ENCODE measurements at places on chromosomes 3 and 15.

GRCh38 chr3:27357665-27358258, 11.4 kb downstream of the NEK10 start:
- peak; percentile 59 for DNase-seq

DNA sequence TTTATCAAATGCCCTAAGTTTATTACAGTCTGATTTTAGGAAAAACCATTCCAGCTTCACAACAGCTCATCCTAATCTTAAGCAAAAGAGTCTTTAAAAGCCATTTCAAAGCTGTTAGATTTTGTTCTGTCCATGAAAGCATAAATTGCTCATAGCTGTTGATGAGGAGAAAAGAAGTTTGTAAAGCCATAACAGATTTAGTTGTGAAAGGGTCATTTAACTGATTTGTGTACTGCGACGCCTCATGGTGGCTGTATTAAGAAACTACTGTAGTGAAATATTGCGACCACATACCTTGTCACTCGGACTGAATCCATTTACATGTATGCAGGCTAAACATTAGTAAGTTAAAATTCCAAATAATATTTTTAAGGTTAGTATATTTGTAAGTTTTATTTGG, 20.9 kb downstream of the BBX start:
- DNase-seq: peak; percentile 9

DNA sequence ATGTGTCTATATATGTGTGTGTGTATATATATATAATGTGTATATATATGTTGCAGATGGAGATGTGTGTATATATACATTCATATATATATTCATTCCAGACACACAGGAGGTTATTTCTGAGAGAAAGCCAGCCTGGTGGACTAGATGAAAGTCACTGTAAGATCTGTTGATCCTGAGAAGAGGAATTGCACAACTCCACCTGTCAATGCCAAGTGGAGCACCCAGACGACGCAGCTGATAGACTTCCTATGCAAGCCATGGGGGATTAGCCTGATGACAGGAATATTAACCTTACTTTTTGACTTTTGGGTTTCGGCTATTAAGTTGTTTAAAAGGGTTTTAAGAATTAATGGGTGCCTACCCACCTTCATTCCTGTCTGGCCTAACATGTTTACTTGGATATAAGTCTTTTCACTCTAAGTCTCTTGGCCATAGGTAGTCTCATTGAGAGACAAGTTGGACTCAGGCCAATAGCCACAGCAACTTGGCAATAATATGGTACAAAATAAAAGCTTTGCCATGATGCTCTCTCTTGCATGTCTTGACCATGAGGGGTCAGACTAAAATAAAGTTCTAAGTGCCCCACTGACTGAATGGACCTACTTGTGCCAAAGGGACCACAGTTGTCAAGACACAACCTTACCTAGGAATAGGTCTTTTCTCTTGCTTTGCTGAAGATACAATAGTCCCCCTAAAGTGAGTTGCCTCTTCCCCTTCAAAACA, 35.9 kb upstream of the GOLGA6L2 start:
- DNase-seq: no peak

- DNase-seq: no peak
Observed at GRCh38 chr3:162546910-162547309, 1050.3 kb downstream of the OTOL1 start.

- DNase-seq: no peak
Observed at GRCh38 chr3:153158961-153159735, 2.9 kb upstream of the RAP2B start.

DNA sequence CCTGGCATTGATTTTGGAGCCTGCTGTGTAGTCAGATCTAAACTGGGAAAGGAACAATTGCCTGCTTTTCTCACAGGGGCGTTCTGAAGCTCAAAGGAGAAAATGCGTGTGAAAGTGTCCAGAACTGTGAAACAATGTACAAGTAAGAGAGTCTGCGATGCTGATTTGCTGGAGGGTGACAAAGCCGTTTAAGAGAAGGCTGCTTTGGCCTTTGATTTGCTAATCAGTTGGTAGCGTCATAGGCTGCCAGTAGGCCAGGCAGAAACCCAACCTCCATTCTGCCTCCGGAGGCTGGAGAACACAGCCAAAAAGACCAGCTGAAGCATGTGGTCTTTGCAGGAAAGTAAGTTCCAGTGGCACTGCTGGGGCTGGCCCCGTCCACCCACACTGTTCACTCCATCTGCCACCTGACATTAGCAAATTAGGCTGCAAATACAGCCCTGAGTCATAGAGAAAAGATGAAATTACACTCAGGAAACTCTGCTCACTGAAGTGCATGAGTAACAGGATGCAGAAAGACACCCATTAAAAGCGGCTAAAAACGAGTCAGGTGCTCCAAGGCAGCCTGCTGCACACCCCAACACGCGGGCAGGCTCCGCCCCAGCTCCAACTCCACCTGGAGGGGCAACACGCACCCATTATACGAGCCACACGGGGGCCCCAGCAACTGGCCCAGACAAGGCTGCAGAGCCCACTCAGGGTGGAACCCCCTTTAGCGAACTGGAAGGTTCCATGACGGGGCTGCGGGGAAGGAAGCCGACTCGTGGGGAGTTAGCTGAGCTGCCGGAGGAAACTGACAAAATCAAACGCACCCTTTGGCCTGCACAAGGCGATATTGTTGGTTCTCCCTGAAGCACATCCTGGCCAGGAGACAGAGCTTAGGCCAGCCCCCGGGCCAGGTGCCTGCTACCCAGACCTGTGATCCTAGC, 31.6 kb downstream of the ZDHHC19 start:
- DNase-seq: peak; percentile 94

DNA sequence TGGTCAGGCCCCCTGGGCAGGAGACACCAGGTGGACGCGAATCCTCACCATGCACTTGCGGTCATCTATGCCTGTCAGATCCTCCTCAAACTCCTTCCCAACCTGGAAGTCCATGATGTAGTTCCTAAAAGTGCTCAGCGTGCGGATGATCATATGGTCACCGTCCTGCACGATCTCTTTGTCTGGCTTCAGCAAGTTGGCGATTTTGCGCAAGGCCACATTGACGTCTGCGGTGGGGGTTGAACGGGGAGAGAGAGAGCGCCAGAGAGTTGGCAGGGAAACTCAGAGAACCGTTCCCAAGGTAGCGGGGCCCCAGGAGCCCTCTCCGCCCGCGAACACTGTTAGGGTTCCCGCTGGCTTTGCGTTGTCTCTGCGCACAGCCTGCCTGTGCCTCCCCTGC, 809 bp downstream of the RBP1 start:
- peak; percentile 38 for DNase-seq

GRCh38 chr15:97694456-97694855, 266.0 kb upstream of the ARRDC4 start:
- no peak for DNase-seq

DNA sequence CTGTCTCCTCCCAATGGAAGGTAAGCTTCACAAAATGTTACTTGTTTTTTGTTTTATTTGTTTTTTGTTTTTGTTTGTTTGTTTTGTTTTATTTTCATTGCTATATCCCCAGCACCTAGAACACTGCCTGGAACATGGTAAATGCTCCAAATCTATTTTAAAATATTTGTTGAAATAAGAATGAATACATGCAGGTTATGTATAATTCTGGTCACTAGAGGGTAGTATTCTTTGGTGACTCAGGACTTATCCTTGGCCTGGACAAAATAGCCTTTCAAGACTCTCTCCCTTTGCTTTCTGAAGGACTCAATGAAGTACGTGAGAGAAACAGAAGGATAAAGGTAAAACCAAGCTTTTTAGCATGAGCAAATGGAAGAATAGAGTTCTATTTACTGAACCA, 46.9 kb upstream of the PPP2R3A start:
- no peak for DNase-seq

GRCh38 chr3:166453478-166453877, 616.3 kb upstream of the BCHE start:
- DNase-seq: no peak

- DNase-seq: no peak
Observed at GRCh38 chr15:60054472-60054871, 50.4 kb downstream of the FOXB1 start.

DNA sequence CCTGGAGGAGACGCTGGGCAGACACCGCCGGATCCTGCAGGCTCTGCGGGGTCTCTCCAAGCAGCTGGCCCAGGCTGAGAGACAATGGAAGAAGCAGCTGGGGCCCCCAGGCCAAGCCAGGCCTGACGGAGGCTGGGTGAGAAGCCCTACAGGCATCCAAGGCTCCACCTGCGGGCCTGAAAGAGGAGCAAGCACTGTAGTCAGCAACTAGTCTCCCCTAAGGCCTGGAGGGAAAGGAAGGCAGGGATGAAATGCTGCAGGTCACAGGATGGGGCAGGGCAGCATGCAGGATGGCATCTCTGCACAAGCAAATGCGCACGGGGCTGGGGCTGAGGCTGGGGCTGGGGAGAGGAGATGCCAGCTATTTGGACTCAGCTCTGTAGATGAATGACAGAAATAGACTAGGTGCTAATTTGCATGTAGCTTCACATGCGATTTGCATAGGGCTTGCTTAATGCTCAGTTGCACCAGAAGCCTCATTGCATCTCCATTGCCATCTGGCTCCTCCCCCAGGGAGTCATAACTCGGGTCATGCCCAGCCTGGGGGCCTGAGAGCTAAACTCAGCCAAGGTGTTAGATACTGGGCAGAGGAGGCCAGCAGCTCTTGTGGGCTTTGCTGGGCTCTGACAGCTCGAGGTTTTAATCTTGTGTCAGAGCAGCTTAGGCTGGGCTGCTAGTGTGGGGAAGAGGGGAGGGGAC, 5.2 kb upstream of the CPLX3 start:
- DNase-seq: peak; percentile 66

- no peak for DNase-seq
Observed at GRCh38 chr15:70382762-70383458, 285.2 kb upstream of the TLE3 start.

DNA sequence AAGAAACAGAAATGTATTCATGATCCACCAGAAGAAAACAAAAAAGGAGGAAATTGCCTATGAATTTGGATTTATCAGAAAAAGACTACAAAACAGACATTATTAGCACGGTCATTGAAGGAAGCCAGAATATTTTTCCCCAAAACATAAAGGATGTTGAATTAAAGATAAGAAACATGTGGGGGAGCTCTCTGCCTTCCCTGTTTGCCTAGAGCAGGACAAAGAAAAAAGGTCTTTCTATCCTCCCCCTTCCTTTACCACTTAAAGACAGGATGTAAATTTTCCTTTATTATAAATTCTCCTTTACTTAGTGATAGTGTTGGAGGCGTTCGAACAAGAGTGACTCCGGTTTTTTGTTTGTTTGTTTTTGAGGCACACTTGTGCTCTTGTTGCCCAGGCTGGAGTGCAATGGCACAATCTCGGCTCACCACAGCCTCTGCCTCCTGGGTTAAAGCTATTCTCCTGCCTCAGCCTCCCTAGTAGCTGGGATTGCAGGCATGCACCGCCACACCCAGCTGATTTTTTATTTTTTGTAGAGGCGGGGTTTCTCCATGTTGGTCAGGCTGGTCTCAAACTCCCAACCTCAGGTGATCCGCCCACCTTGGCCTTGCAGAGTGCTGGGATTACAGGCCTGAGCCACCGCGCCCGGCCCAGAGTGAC, 14.9 kb upstream of the RPN1 start:
- DNase-seq: no peak

DNA sequence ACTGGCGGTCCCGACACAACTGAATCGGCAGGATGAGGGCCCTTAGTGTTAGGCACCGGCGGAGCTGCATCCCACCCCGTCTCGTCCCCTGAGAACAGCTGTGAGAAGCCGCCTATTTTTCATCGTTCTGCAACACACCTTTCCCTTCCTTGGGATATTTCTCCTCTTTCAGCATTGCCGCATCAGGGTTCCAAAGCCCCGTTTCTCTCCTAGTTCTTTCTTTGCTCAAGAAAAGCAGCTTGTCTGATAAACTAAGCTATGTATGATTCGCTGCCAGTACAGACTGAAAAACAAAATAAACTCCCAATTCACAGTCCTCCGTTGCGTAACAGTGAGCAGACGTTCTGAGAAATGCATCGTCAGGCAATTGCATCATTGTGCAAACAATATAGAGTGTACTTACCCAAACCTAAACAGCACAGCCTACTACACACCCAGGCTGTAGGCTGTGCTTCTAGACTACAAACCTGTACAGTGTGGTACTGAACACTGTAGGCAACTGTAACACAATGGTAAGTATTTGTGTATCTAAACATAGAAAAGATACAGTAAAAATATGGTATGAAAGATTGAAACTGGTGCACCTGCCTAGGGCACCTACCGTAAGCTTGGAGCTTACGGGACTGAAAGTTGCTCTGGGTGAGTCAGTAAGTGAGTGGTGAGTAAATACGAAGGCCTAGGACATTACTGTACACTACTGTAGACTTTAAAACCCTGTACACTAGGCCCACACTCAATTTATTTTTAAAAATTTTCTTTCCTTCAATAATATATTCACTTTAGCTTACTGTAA, 8.9 kb upstream of the ADAMTS17 start:
- peak; percentile 62 for DNase-seq

GRCh38 chr3:43296565-43296964, 10.2 kb downstream of the SNRK start:
- no peak for DNase-seq

- no peak for DNase-seq
Observed at GRCh38 chr3:11570251-11570650, 73.5 kb downstream of the VGLL4 start.

- no peak for DNase-seq
Observed at GRCh38 chr3:3992312-3992874, 193.2 kb downstream of the LRRN1 start.

- DNase-seq: no peak
Observed at GRCh38 chr15:85351965-85352364, 28.4 kb upstream of the AKAP13 start.

DNA sequence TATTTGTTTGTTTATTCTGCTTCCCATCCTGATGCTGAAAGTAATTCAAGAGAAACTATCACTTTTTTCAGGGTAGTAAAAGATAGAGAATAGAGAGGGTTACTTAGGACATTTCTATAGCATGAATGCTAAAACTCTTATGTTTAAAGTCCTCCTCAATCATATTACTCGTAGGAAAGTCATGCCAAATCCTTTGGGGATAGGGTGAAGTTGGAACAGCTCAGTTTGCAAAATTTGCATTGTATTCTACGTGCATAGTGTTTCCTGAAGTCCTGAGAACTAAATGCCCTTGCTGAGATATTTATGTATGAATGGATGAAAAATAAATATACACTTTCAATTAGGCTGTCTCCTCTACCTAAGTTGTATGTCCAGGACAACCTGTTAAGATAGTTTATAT, 14.6 kb downstream of the PLSCR5 start:
- DNase-seq: no peak

DNA sequence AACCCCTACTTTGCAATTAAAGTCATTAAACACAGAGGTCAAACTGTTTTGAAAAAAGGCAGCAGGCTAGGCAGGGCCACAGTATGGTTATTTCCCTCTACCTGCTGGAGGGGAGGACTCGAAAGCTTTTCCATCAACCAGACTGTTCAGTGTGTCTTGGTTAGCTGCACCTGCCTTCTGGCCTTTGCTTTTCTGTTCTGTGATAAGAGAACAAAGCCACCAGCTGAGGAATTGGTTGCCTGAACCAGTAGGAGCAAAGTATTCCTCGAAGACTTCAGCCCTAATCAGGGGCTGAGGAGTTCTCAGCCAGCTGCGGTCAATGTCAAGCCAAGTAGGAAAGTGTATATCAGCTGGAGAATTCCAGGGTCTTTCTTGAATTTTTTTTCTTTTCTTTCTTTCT, 132.5 kb downstream of the SOX2 start:
- no peak for DNase-seq

DNA sequence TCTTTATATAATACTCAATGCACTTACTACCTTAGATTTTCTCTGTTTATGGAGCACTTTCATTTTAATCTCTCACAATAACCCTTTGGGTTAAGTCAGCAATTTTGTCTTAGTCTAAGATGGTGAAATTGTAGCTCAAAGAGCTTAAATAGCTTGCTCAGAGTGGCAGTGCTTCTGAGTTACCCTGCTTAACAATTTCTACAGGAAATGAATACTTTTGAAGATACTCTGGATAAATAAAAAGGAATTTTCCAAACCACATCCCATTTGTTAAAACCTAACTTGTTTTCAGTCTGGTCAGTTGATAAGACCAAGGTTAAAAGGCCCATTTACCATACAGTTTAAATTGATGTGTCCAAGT, 37.2 kb downstream of the HMG20A start:
- no peak for DNase-seq
